Stimulated activated CD8-positive, alpha-beta memory T cell treated with anti-CD3 and anti-CD28 coated beads, Interleukin-12 subunit alpha, Interleukin-12 subunit beta, amount 100 ng/mL, for 1 hour (primary cell): ENCODE measurements at places on chromosomes 7 and 10.

GRCh38 chr7:27224983-27225934 lies 17.3 kb upstream of the EVX1 start:
- no peak for DNase-seq

- no peak for DNase-seq
Observed at GRCh38 chr10:123665491-123666286, 466 bp upstream of the GPR26 start.

GRCh38 chr10:126634347-126634746 lies 36.1 kb downstream of the C10orf90 start:
- no peak for DNase-seq

DNA sequence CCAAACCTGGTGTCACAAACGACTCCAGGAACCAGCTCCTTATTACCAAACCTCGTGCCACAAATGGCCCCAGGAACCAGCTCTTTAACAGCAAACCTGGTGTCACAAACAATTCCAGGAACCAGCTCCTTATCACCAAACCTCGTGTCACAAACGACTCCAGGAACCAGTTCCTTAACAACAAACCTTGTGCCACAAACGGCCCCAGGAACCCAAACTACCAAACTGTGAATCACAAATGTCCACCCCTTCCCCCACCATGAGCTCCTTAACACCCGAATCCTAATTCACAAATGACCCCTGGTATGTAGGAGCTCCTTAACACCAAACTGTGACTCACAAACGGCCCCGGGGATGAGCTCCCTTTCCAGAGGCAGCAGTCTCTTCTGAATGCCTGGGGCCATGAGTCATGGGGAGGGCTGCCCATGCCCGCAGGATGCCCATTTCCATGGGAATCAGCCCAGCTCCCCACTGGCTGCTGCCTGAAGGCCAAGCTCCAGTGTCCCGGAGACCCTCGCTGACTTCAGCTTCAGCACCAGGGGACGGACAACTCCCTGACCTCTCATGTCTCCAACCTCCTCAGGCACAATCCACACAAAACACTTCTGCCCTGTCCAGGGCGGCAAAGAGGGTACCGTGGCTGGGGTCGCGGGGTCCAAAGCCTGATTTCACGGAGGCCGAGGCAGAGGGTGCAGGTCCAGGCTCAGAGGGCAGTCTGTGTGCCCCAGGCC lies 213.1 kb downstream of the ELFN1 start:
- no peak for DNase-seq

DNA sequence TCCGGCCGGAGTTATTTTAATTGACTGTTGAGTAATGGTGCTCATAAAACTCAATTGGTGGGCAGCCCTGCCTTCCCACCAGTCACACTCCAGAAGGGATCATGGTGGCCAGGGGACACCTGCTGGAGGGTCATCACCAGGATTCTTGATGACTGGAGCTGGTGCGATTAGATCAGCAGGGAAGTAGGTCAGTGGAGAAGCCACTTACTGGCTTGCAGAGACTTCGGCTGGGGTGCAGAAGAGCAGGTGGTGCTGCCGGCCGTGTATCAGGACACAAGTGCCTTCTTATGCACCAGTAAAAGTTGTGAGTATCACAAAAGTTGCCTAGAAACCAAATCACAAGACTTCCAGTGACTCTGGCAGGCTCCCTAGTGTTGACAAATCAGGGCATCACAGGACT lies 82.6 kb upstream of the CHCHD3 start:
- DNase-seq = no peak

DNA sequence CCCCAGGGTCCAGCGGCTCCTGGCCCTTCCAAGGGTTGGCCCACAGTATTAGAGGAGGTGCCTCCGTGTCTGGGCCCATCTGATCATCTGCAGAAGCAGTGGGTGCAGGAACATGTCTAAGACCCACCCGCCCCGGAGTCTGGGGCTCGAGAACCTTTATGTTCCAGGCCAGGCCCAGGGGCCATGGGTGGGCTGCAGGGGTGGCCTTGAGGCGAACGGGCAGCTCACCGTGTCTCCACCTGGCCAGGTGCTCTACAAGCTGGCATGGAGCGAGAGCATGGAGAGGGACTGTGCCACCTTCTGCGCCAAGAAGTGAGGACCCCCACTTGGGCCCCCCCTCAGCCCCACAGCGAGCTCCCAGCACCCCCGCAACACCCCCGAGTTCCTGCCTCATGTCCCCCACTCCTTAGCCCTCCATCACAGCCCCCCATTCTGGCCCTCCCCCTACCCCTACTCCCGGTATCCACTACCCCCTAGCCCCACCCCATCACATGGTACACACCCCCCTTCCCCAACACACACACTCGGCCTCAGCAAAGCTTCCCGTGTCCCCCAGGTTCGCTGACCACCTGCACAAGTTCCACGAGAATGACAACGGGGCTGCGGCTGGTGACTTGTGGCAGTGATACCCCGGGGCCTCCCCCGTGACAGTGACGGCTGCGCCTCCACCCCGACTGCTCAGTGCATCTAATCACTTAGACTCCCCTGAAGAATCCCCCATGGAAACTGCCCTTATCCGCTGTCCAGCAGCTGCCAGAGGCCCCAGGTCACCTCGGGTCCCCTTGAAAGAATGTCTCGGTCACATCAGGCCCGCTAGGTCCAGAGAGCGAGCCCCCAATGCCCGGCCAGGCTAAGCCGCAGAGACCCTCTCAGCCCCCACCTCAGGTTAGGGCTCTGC lies 4.0 kb upstream of the SH2B2 start:
- DNase-seq = no peak

DNA sequence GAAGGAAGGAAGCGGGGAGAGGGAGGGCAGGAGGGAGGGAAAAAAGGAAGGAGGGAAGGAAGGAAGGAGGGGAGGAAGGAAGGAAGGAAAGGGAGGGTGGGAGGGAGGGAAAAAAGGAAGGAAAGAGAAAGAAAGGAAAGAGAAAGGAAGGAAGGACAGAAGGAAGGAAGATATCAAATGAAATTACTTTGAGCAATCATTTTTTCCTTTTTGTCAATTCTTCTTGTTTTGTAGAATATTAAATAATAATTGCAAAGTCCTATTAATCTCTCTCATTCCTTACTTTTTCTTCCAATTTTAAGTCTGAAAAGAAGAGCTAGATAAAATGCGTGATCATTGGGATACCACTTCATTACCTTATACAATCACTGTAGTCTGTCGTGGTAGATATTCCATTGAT lies 117.5 kb downstream of the PLXDC2 start:
- no peak for DNase-seq

GRCh38 chr7:105448181-105448580 lies 59.5 kb upstream of the SRPK2 start:
- no peak for DNase-seq

- DNase-seq = no peak
Observed at GRCh38 chr10:95793401-95794045, 37.6 kb downstream of the ENTPD1 start.

- no peak for DNase-seq
Observed at GRCh38 chr7:561631-562373, 42.2 kb upstream of the PDGFA start.

- no peak for DNase-seq
Observed at GRCh38 chr7:47677664-47678063, 95.8 kb upstream of the TNS3 start.
